ENCODE measurements at places on chromosomes 16 and 17.
A peak's percentile ranks its signal among the peaks of the same experiment; 100 is the strongest.

GRCh38 chr16:761625-762513 lies 1.3 kb downstream of the MSLN start:
- DNase-seq = no peak

DNA sequence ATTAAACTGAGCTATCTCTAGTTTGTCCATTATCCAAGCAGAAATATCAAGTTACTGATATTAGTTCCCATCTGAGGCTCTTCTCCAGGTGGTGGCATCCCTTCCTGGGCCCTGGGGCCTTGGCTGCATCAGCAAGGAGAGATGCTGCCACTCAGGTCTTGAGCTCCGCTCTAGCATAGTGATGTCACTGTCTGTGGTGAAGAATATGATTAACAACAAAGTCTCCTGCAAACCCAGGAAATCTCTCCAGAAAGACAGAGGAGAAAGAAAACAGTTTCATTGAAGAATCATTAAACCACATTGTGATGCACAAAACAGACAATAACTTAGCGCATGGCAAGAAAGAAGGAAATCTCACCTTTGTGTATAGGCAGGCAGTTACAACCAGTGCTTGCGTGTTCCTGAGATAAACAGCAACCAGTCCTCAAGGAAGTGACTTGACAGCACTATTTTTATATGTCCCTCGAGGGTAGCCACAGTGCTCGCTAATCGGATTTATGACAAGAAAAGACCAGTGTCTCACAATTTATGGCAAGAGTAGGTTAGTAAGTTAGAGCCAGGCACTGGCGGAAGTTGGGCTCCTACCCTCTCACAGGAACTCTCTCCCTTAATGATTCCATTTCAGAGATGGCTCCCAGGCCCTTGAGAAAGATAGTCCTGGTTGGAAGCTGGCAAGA lies 151.1 kb downstream of the AHSP start:
- no peak for DNase-seq

- no peak for DNase-seq
These were observed 443.2 kb downstream of the XYLT1 start for GRCh38 chr16:17027488-17028129.

GRCh38 chr17:11693284-11693683 lies 95.0 kb downstream of the DNAH9 start:
- DNase-seq = no peak

DNA sequence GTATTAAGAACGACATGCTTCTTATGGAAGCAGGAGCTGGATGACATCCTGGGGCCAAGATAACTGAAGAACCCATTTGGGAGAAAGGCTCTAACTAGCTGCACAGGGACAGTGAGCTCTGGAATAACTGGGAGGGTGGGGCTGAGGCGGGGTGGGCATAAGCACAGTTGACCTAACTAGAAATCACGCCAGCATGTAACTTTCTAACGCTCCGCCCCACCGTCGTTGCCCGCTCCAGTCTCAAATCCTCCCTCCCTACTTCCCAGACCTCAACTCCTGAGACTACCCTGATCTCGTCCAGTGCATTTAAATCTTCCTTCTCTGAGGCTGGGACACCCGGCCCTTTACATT lies 436 bp downstream of the PHB1 start:
- DNase-seq = no peak

DNA sequence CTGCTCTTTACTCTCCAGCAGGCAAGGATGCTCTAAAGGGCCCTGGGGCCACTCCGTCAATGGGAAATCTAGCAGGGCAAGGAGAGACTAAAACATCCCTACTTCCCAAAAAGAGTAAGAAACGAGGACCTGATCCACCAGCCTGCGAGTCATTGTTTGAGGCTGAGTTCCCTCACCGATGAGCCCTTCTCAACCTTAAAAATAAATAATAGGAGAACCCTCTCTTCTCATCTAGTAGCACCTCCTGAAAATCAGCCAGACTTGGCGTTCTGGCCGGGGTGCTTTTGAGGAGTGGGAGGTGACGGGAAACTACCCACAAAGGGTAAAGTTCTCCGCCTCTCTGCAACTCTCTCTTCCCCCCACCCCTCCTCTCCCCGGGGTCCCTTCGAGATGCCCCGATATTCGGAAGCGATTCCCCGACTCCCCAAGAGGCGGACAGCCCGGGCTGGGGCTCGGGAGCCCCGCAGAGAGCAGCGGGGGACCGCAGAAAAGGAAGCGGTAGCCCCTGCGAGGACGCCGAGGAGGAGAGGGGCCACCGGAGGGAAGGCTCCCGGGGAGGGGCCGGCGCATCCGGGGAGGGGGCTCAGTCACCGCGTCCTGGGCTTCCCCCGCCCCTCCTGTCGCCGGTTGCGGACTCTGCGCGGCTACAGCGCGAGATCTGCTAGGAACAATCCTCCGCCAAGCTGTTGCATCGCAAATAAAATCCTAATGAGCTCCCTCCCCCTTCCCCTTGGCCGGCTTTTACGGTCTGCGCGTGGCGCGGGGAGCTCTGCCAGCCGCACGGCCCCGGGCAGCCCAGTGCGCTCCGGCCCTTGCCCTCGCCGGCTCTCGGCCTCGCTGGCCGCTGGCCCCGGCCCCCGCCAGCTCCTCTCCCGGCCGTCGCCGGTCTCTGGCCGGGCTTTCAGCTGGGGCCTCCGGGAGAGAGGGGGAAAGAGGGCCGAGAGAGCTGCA lies 1.3 kb downstream of the HOXB9 start:
- no peak for DNase-seq

GRCh38 chr16:57530104-57530521 lies 6.3 kb downstream of the CCDC102A start:
- no peak for DNase-seq

- no peak for DNase-seq
These were observed 2.2 kb upstream of the NUTF2 start for GRCh38 chr16:67844497-67844896.

- DNase-seq = no peak
These were observed 10.5 kb downstream of the LPO start for GRCh38 chr17:58248955-58249269.

GRCh38 chr17:13030056-13030455 lies 12.2 kb upstream of the ELAC2 start:
- no peak for DNase-seq

GRCh38 chr17:35235917-35236316 lies 7.0 kb upstream of the SLFN5 start:
- no peak for DNase-seq

DNA sequence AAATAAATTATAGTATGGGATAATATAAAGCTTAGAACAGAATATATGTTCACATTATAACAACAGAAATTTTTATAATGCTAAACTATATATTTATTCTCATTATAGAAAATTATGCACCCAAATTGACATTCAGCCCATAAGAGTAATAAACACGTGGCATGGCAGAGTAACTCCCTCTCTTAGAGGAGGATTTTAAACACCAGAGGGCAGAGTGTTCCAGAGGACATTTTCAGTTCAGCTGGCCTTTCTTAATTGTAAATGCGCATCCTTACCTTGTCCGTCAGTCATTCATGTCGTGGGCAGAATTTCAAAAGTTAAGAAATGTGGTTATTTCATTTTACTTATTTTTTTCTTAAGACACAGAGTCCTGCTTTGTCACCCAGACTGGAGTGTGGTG lies 147.1 kb downstream of the TANC2 start:
- no peak for DNase-seq

- no peak for DNase-seq
These were observed 47.8 kb upstream of the HAS3 start for GRCh38 chr16:69057400-69058378.

DNA sequence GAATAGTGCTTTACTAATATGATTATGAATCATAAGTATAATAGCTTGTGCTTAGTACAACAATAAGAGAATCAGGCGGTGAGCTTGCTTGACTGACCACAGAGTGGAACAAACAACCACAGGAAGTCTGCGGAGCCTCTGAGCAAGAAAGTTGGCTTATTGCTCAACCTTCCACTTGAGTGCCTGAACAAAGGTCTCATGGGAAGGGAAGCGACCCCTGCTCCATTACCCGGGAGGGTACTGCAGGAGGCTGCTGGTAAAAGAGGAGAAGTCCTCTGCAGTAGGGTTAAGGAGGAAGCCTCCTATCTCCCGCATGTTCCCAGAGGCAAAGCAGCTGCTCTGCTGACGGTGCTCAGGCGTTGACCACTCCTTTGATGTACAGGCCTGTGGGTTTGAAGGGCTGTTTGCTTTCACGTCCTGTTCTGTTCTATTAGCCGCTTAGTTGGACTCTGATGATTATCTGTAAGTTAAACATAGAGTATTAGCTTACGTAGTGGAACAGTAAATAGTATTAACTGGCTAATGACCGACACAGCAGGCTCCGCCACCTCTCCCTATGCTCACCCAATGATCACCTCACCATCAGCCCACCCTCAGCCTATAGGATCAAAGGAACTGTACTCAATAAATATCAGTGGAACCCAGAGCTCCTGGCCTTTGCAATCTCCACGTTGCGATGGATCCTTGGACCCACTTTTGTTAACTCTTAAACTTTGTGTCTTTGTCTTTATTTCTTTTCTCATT lies 17.5 kb downstream of the ALOX15B start:
- DNase-seq = no peak

GRCh38 chr17:47218896-47219430 lies 9.8 kb downstream of the MYL4 start:
- no peak for DNase-seq

- DNase-seq = no peak
These were observed 44.4 kb upstream of the SCNN1B start for GRCh38 chr16:23257682-23258081.

- no peak for DNase-seq
These were observed 32.5 kb downstream of the PHKB start for GRCh38 chr16:47493381-47494337.

- DNase-seq = peak; percentile 66
These were observed 159.4 kb upstream of the ZNF267 start for GRCh38 chr16:31713945-31714902.

- DNase-seq = no peak
These were observed 1396.2 kb downstream of the CDH8 start for GRCh38 chr16:60640038-60640437.

GRCh38 chr17:77836557-77837041 lies 121.9 kb upstream of the TNRC6C start:
- DNase-seq = no peak

GRCh38 chr16:67504031-67505021 lies 21.0 kb upstream of the AGRP start:
- no peak for DNase-seq

GRCh38 chr17:6651919-6652452 lies 424 bp downstream of the C17orf100 start:
- DNase-seq = no peak

GRCh38 chr16:5633845-5634440 lies 536.3 kb upstream of the EEF2KMT start:
- no peak for DNase-seq

- DNase-seq = peak; percentile 88
These were observed 162.9 kb downstream of the COPRS start for GRCh38 chr17:31696184-31696602.

DNA sequence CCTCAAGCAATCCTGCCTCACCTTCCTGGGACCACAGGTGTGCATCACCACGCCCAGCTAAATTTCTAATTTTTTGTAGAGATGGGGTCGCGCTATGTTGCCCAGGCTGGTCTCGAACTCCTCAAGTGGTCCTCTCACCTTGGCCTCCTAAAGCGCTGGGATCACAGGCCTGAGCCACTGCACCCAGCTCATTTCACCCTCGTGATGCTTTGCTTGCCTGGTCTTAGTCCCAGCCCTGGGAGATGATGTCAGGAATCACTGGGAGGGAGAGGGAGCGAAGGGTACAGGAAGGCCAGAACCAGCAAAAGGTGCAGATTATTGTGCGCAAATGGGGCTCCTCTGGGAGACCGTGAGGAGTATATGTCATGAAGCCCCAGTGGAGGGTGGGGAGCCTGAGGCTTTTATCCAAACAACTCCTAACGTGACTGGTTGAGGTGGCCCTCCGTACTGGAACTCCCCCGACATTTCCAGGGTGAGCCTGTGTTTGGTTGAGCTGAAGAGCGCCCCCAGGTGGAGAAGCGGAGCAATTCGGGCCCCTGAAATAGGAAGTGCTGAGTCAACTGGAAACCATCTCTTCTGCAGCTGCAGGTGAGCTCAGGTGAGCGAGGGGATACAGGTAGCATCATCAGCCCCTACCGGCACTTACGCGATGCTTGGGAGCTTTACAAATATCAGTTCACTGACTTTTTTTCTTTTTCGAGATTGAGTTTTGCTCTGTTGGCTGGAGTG lies 41.2 kb upstream of the HAPSTR1 start:
- peak; percentile 70 for DNase-seq

DNA sequence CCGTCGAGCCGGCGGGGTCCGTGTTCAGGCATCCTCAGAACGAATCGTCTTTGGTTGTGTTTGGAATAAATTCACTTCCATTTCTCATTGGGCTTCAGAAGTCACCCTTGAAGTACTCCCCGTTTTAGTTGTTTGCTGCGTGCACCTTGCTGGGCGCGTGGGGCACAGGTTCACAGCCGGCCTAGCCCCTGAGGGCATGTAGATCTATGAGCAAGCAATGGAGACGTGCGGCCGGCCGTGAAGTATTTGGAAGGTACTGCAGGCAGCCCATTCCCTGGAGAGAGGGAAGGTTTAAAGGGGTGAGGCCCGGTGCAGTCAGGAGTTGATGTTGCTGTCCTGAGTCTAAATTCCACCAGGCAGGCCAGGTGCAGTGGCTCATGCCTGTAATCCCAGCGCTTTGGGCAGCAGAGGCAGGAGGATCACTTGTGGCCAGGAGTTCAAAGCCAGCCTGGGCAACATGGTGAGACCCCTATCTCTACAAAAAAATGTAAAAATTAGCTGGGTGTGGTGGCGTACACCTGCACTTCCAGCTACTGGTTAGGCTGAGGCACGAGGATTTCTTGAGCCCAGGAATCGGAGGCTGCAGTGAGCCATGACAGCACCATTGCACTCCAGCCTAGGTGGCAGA lies 714 bp downstream of the ACSF3 start:
- DNase-seq = no peak

- peak; percentile 89 for DNase-seq
These were observed 7.6 kb downstream of the MYO1C start for GRCh38 chr17:1484676-1485422.

DNA sequence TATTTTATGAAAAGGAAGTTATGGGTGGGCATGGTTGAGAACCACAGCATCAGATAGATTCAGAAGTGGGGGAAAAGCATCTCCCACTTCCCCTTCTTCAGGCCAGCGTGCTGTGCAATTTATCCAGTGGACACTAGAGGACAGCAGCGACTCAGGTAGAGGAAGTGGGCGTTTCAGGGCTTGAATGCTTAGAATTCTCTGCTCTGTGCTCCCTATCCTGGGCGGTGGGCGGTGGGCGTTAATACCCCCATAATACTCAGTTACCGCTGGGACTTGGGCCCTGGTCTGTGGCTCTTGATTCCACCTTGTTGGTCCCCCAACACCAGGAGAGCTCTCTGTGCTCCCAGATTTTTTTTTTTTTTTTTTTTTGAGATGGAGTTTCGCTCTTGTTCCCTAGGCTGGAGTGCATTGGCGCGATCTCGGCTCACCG lies 3.7 kb upstream of the LYZL6 start:
- DNase-seq = peak; percentile 76

GRCh38 chr17:50035421-50035879 lies 20.5 kb upstream of the ITGA3 start:
- DNase-seq = peak; percentile 49

GRCh38 chr17:19900809-19901208 lies 33.1 kb upstream of the ULK2 start:
- no peak for DNase-seq

- no peak for DNase-seq
These were observed 84.1 kb downstream of the RAB11FIP4 start for GRCh38 chr17:31475378-31476162.

- DNase-seq = no peak
These were observed 528 bp downstream of the PRSS27 start for GRCh38 chr16:2719328-2720063.
